Effector memory CD4-positive, alpha-beta T cell (primary cell): ENCODE measurements at places on chromosomes 4 and X.

DNA sequence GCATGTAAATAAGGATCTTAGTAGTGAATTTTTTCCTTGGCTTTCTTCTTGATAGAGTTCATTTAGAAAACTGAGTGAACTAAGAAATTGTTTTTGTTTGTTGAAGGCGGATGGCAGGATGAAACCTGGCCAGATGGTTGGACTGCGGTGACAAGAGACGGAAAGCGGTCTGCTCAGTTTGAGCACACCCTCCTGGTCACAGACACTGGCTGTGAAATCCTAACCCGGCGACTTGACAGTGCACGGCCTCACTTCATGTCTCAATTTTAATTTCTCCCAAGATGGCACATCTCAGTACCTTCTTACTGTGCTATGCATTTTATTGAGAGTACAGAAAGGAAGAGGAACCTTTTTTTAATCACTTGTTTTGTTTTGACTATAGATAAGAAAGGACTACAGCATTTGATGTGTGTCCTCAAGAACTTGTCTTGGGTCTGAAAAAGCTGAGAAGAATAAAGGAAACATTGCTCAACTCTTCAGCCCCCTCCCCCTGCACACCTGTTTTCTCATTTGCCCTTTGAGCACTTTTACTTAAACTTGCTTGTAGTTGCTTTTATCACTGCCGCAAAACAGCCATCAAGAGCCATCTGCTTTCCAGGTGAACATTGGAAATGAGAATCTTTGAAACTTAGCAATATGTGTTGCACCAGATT is 27.4 kb downstream of the ADH5 start:
- DNase-seq: no peak

- DNase-seq: no peak
Observed at GRCh38 chr4:183098019-183098722, 886 bp upstream of the WWC2 start.

DNA sequence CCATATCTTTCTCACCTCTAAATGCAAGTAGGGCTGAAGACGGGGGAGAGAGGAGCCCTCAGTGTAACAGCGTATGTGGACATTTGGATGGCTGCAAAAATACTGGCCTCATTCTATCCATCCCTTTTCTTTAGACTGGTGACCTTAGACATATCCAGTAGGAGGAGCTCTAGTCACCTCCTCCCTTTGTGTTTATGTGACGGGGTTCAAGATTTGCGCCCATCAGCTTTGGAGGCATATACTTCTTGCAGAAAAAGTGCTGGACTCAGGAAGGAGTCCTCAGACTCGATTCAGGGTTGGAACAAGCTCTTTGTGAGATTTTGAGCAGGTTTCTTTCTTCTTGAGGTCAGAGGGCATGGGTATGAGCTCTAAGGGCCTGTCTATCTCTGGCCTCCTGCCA is 86.2 kb downstream of the MAMLD1 start:
- DNase-seq: no peak

DNA sequence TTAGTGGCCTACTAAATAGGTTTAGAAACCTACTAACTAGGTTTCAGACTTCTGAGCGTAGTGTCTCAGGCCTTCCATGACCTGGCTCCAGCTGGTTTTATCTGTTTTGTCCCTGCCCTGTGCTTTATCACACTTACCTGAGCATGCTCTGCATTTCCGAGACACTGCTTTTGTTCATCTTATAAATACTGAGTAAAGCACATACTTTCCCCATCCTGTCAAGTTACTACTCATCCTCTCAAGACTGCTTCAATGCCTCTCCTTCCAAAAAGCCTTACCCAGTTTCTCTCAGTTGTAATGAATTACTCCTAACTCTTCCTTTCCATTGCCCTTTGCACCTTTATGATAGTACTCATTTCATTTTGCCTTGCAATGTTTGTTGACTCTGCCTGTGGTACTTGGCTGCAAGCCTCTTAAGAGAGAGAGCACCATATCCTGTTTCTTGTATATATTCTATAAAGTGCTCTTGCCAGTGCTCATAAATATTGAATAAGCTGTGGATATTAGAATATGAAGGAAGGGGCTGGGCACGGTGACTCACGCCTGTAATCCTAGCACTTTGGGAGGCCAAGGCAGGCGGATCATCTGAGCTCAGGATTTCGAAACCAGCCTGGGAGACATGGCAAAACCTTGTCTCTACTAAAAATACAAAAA is 34.4 kb downstream of the SLAIN2 start:
- no peak for DNase-seq
